ENCODE measurements at places on chromosomes 6 and 20. TPM values are rescaled to one million over a fixed set of nuclear protein-coding genes. Genes with fewer than 3 reads are reported as not detected.

SGK2 gene
- 1.2 TPM for total RNA-seq

TAP2 gene
- 221 TPM for total RNA-seq

BPIFA1 gene
- not detected for total RNA-seq

TFAP2A gene
- not detected for total RNA-seq

SPTLC3 gene
- 1.5 TPM for total RNA-seq

ULBP2 gene
- total RNA-seq, result 2.4 TPM

MYO6 gene
- 9.2 TPM for total RNA-seq

CDH4 gene
- not detected for total RNA-seq

SOD2 gene
- total RNA-seq, result 138 TPM

NAPB gene
- total RNA-seq, result 22.9 TPM

STAU1 gene
- total RNA-seq, result 54.9 TPM

TP53TG5 gene
- 0.14 TPM for total RNA-seq

SIRPB1 gene
- total RNA-seq, result 2.6 TPM

TXLNB gene
- total RNA-seq, result 0.93 TPM

TUBB2B gene
- total RNA-seq, result 0.66 TPM

CALHM6 gene
- total RNA-seq, result 7.9 TPM

WFDC11 gene
- total RNA-seq, result not detected

ECT2L gene
- not detected for total RNA-seq

IL20RA gene
- total RNA-seq, result not detected

PTK6 gene
- 0.16 TPM for total RNA-seq

ABHD12 gene
- 34.6 TPM for total RNA-seq

ZNF334 gene
- total RNA-seq, result 0.59 TPM

ESR1 gene
- 0.64 TPM for total RNA-seq

DEFB118 gene
- total RNA-seq, result not detected

DACT2 gene
- total RNA-seq, result not detected

FAM210B gene
- total RNA-seq, result 11.5 TPM

KCNS1 gene
- not detected for total RNA-seq

VGLL2 gene
- total RNA-seq, result not detected

C6orf58 gene
- total RNA-seq, result not detected

ETV7 gene
- total RNA-seq, result 2.8 TPM

RAB44 gene
- 0.09 TPM for total RNA-seq

ERVFRD-1 gene
- total RNA-seq, result not detected

HDDC2 gene
- total RNA-seq, result 57.3 TPM

ABHD16B gene
- not detected for total RNA-seq

BNIP5 gene
- not detected for total RNA-seq

HSPA12B gene
- not detected for total RNA-seq

FAM83D gene
- total RNA-seq, result 2.1 TPM

HLA-DMA gene
- total RNA-seq, result 48.1 TPM

TMEM30A gene
- total RNA-seq, result 43.8 TPM

RBPJL gene
- total RNA-seq, result not detected

NKX2-4 gene
- not detected for total RNA-seq

PMEPA1 gene
- 2.4 TPM for total RNA-seq

COL19A1 gene
- total RNA-seq, result 0.18 TPM

ZNF311 gene
- total RNA-seq, result 0.23 TPM

DEFB114 gene
- not detected for total RNA-seq

ADA gene
- total RNA-seq, result 94.2 TPM

TMEM200A gene
- 0.52 TPM for total RNA-seq

CTCFL gene
- total RNA-seq, result not detected

PBOV1 gene
- not detected for total RNA-seq

Data from natural killer cell (primary cell).